RPMI7951 (cell line): ENCODE measurements at places on chromosomes 13 and 19. TPM values are rescaled to one million over a fixed set of nuclear protein-coding genes. Genes with fewer than 3 reads are reported as not detected.
A peak's percentile ranks its signal among the peaks of the same experiment; 100 is the strongest.

The ATP4A gene
- 0.12 TPM in 1 of 2 replicates, not detected in the other for total RNA-seq

The ZNF420 gene
- total RNA-seq = 9.4 and 10.6 TPM in 2 replicates

The C1QTNF9 gene
- not detected in 2 replicates for total RNA-seq

The TEX101 gene
- not detected in 2 replicates for total RNA-seq

The SERP2 gene
- 11.4 and 12.1 TPM in 2 replicates for total RNA-seq

The PRTN3 gene
- not detected in 2 replicates for total RNA-seq

GRCh38 chr13:48222358-48223301, 10.4 kb upstream of the ITM2B start:
- peak; percentile 29 for DNase-seq

GRCh38 chr13:34506796-34507195, 435.3 kb upstream of the NBEA start:
- no peak for DNase-seq

- no peak for DNase-seq
These were observed 9.4 kb upstream of the GRAMD1A start for GRCh38 chr19:34990578-34991192.

GRCh38 chr19:50909240-50910070, 1.7 kb downstream of the KLK4 start:
- DNase-seq = peak; percentile 61

GRCh38 chr13:27037171-27037570, 134.4 kb downstream of the USP12 start:
- DNase-seq = no peak

- no peak for DNase-seq
These were observed 295.1 kb downstream of the FGF9 start for GRCh38 chr13:21966014-21966413.

GRCh38 chr19:8532225-8532624, 18.3 kb upstream of the ZNF414 start:
- DNase-seq = no peak

DNA sequence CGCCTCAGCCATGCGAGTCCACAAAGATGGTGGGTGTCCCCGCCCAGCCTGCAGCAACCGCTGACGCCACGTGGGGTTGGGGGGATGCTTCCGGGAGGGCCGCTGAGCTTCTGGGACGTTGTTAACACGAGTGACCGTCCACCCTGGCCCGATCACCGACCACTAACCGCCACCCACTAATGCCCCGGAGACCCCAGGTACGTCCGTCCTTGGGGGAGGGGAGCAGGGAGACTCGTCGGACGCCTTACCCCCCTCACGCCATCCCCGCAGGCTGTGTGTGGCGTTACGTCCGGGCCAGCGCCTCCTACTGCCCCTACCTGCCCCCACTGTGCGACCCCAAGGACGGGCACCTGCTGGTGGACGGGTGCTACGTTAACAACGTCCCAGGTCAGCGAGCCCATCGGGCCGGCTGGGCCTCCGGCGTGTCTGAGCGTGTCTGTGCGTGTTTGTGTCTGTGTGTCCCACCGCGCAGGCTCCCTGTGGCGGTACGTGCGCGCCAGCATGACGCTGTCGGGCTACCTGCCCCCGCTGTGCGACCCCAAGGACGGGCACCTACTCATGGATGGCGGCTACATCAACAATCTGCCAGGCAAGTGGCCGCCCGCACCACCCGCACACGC, 21.3 kb downstream of the PNPLA6 start:
- DNase-seq = no peak

GRCh38 chr13:97945792-97946419, 7.6 kb upstream of the IPO5 start:
- peak; percentile 40 for DNase-seq

GRCh38 chr19:10646456-10647159, 7.5 kb upstream of the ILF3 start:
- DNase-seq = no peak
